ENCODE measurements at places on chromosomes 13 and 19.

DNA sequence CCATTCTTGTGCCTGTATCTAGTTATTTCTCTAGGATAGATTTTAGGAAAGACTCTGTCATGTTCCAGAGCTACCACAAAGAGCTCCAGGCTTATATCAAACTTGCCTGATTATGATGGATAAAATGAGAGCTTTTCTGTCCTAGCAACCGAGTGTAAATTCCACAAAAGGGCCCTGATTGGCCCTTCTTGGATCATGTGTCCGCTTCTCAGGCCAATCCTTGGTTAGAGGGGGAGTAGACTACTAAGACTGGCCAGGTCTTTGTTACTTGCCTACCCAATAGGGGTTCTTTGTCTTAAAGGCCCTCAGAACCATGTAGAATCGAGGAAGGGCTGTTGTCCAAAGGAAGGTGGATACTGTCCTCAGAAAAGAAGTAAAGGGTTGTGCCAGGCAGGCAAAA lies 2.4 kb downstream of the DHX34 start:
- DNase-seq = peak; percentile 71

- DNase-seq = no peak
Observed at GRCh38 chr13:37230346-37230745, 124.9 kb upstream of the CSNK1A1L start.

DNA sequence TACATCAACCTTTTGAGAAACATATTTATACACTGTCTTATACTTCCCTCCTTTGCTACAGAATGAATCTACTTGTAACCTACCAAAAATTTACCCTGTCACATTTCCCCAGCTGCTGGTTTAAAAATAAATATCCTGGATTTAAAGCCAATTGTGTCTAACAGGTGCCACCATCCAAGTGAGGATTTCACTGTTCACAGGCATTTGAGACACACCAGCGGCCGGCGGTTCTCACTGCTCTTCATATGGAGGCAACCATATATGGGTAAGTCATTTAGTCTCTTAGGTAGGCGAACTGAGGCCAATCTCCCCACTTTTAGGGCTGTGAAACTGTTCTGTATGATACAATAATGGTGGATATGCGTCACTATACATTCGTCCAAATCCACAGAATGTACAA lies 26.2 kb downstream of the SLC25A30 start:
- DNase-seq = no peak

- DNase-seq = peak; percentile 91
Observed at GRCh38 chr19:38949580-38950367, 19.0 kb downstream of the MRPS12 start.

DNA sequence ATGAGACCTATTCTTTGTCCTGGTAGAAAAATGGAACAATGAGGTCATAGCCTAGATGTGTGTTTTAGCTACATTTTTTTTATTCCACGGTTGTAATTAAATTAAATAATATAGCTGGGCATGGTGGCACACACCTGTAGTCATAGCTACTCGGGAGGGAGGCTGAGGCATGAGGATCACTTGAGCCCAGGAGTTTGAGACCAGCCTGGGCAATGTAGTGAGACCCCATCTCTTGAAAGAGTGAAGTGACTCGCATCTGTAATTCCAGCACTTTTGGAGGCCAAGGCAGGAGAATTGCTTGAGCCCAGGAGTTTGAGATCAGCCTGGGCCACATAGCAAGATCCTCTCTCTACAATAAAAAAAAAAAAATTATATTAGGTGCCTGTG lies 11.7 kb upstream of the CBLC start:
- no peak for DNase-seq

GRCh38 chr13:83730674-83731073 lies 151.6 kb downstream of the SLITRK1 start:
- no peak for DNase-seq

DNA sequence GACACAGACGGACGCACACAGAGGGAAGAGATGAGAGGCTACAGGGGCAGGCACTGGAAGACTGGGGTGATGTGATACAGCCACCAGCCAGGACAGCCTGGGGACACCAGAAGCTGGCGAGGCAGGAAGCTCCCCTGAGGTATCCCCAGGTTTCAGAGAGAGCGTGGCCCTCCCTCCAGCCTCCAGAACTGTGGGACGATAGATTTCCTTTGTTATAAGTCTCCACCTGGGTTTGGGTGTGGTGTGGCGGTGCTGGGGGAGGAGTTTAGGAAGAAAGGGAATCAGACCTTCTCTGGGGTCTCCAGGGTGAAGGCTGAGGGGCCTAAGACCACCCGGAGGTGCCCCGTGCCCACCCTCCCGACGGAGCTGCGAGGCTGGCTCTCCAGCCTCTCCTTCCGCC lies 2.7 kb upstream of the ASPDH start:
- no peak for DNase-seq

DNA sequence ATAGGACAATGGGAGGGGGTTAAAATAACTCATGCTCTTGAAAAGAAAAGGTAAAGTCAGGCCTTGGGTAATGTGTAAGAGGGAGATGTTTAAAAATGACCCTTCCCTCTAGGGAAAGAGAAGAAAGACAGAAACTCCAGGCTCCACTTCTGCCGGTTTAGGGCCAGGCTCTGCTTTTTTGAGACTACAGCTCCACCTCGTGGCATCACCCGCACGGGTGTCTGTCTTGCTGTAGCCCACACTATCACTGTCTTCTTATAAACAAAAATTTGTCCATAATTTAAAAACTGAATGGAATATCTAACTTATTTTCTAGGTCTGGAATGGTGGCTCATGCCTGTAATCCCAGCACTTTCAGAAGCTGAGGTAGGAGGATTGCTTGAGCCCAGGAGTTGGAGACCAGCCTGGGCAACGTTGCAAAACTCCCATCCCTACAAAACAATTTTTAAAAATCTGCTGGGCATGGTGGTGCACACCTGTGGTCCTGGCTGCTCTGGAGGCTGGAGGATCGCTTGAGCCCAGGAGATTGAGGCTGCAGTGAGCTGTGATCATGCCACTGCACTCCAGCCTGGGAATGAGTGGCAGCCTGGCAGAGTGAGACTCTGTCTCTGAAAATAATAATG lies 65.1 kb upstream of the GTF3A start:
- DNase-seq = peak; percentile 71

- no peak for DNase-seq
Observed at GRCh38 chr13:111492341-111492950, 172.0 kb downstream of the TEX29 start.

DNA sequence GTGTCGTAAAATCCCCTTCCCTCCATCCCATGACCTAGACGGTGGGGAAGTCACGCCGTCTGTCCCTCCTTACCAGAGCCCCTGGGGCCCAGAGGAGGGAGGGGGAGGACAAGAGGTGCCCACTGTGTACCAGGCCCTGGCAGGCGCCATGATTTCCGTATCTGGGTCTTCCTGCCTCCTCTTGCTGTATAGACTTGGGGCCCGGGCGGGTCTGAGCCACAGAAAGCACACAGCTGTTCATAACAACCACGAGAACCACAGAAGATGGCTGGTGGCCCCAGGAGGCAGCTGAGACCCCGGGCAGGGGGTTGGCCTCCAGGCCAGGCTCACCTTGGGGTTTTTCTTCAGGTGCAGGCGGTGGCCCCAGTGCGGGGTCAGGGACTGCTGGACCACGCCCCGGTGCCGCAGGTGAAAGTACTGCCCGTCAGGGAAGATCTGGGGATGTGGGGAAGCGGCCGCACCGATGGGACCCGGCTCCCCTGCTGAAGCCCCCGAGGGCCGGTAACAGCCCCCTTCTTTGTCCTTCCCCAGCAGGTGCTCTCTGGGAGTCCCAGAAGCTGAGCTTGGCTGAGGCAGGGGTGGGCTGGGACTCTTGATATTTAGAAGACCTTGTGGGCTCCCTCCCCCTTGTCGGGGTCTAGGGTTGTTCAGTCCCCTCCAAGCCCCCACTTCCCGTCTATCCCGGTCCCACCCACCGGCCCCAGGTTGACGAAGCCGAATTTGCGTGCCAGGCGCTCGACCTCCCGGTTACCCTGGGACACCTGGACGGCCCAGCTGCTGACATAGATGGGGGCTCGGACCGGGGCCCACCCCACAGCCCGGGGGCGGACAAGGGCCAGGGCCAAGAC lies 463 bp downstream of the PCSK4 start:
- no peak for DNase-seq

- no peak for DNase-seq
Observed at GRCh38 chr19:2176337-2176994, 12.7 kb downstream of the DOT1L start.

DNA sequence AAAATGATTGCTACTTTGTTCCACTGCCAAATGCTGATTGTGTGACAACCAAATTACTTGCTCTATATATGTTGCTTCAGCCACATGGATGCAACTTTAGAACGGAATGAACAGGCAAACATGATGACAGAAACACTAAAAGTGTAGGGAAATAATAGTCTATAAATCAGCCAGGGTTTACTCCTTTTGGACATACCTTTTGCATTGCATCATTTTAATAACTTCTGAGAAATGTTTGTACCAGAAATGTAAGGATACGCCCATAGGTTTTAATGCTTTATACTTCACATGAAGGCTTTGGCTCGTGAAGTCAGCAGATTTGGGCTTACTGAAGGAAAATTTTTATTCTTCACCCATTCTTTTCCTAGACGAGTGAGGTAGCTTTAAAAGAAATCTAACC lies 141.0 kb downstream of the POSTN start:
- peak; percentile 31 for DNase-seq

DNA sequence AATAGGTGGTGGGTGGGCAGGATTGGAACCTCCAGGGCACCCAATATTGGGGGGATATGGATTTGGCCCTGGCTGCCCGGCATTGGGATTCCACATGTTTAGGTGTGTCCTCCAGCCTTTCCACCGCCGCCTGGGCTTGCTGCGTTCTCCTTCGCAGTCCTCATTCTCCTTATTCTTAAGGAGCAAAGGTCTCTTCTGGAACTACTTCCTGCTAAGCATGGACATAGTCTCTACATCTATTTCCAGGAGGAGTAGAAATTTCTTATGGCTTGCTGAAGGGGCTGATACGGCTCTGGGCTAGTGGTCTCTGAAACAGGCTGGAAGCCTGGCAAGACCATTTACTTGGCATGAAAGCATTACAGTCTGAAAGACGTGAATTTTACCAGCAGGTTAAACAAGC lies 9.2 kb upstream of the FCGBP start:
- DNase-seq = no peak

GRCh38 chr13:77994166-77994565 lies 75.5 kb upstream of the EDNRB start:
- no peak for DNase-seq

- no peak for DNase-seq
Observed at GRCh38 chr19:51093510-51094345, 11.0 kb upstream of the KLK14 start.

DNA sequence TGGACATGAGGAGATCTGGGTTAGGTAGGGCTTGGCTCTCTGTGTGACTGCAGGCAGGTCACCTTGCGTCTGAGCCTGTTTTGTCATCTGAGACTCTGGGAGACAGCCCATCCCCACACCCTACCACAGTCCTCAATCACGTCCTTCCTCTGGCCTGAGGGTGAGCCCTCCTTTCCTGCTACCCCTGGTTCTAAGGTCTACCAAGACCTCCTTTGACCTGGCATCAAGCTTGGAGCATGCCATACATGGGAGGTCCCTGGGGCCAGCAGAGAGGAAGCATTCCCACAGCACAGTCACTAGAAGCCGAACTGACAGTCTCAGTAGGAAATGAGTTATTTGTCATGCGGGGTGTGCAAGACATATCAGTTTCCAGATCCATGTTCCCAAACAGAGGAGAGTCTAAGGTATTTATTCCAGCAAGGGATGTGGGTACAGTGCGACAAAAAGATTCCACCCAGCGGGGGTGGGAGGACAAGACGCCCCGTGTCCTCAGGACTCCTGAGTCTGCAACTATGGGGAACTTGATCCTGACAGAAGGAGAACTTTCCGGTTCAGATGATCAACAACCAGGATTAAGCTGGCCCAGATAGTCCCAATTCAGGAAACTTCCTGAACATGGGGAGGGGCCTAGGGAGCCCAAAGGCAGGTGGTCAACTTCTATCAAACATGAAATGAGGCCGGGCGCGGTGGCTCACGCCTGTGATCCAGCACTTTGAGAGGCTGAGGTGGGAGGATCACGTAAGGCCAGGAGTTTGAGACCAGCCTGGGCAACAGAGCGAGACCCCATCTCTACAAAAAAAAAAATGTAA lies 9.5 kb downstream of the ARRDC2 start:
- DNase-seq = no peak

DNA sequence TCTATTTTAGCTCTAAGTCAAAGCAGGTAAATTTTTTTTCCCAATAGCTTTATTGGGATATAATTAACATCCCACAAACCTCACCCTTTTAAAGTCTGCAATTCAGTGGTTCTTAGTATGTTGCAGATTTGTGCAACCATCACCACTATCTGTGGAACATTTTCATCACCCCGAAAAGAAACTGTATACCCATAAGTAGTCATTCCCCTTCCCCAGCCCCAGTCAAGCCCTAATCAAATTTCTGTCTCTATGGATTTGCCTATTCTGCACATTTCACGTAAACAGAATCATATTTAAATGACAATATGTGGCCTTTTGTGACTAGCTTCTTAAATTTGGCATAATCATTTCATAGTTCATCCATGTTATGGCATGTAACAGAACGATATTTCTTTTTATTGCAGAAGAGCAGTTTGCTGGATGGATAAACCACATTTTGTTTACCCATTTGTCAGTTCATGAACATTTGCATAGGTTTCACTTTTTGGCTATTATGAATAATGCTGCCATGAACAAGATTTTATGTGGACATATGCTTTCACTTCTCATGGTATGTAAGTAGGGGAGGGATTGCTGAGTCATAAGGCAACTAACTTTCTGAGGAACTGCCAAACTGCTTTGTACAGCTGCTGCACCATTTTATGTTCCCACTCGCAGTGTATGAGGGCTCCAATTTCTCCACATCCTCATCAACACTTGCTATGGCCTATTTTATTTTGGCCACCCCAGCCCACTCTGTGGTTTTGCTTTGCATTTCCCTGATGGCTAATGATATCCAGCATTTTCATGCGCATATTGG lies 10.9 kb downstream of the SLC46A3 start:
- DNase-seq = peak; percentile 91

DNA sequence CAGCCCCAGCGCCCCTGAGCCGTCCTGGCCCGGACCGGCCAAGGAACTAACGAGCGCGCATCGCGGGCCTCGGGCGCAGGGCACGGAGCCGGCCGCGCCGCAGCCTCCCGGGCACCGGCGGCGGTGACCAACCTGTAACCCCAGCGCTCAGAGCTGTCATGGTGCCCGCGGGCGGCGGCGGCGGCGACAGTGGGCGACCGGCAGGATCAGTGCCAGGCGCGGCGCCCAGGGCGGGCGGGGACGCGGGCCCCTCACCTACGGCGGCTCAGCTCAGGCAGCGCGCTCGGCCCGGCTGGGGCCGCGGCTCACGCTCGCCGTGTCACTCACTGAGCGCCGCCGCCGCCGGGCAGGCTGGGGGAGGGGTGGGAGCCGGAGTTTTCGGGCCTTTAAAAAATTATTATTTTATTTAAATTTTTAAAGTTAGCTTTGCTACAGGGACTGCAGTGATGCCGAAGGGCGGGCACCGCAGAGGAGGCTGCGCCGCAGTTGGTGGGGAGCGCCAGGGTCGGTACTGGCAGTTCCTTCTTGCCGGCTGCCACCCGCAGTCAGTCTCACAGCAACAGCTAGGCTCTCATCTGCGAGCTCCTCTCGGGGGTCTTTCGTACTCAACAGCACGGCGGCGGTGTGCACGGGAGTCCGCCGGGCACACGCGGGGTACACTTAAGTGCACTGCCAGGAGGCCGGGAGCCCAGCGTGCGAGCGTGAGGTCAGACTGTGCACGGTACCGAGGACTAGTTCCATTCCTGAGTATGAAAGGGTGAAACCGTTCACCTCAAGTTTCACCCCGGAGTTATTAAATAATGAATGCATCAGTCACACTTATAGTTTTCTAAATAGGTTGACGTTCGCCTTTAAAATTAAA lies at the start of gene NALCN:
Gene NALCN, minus strand, starts transcription at position 328 of the 862 bp plus-strand sequence. CDS start 17,382 bp downstream, outside the sequence.
- peak; percentile 24 for DNase-seq

GRCh38 chr13:95557013-95557412 lies 4.5 kb downstream of the CLDN10 start:
- DNase-seq = no peak
